ENCODE measurements at places on chromosomes 5 and 9.

GRCh38 chr9:106560540-106560939 is 302.4 kb upstream of the ZNF462 start:
- no peak for DNase-seq

DNA sequence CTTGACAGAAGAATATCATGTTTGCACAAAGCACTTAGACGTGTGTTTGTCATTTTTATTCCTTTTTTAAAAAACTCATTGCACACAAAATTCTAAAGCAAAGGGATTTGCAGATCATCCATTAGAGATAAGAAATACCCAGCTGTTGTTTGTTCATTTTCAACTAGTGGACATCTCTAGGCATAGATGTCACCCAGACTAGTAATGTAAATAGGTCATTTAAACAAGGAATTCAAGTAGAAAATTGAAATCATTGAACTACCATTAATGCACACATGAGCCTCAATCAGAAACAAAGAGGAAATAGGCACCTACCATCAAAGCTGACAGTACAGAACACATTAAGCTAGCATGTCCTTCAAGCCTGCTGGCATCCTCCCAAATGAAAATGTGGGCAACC is 107.3 kb downstream of the OR2K2 start:
- DNase-seq, result no peak

DNA sequence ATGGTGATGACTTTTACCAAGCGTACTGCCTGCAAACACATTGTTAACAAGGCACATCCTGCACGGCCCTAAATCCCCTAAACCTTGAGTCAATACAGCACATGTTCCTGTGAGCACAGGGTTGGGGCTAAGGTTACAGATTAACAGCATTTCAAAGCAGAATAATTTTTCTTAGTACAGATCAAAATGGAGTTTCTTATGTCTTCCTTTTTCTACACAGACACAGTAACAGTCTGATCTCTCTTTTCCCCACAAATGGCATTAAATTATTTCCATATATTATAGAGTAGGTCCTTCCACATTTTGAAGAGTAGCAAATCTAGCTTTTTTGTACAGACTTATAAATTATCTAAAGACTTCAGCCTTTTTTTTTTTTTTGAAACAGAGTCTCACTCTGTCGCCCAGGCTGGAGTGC is 1.6 kb upstream of the TMEM141 start:
- DNase-seq, result no peak

GRCh38 chr5:392431-392988 is 50.5 kb upstream of the EXOC3 start:
- DNase-seq, result no peak
